NCI-H2029 treated with DMSO at 0.1 percent for 48 hours (cell line): ENCODE measurements at places on chromosomes 4 and X.

- DNase-seq: no peak
These were observed 249.6 kb downstream of the COL25A1 start for GRCh38 chr4:109052821-109053220.

- DNase-seq: no peak
These were observed 60.9 kb downstream of the NPY5R start for GRCh38 chr4:163404580-163404979.

DNA sequence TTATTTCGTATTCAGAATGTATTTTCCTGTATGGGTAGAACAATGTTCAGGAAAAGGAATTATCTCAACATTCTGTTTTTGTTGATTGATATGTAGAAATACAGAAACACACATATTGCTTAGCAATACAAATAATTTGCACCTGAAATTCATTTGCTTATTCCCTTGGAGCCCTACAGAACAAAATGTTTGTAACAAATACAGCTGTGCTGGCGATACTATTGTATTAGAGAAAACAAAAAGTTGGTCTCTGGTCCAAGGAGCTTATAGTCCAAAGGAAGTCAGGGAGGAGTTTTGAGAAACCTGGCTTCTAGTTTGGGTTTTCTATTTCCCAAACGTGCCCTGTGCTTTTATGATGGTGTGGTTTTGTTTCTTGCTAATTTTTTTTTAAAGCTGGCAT, 37.8 kb upstream of the CAPN6 start:
- DNase-seq: no peak

GRCh38 chr4:63211375-63211774, 1197.9 kb downstream of the TECRL start:
- DNase-seq: no peak

DNA sequence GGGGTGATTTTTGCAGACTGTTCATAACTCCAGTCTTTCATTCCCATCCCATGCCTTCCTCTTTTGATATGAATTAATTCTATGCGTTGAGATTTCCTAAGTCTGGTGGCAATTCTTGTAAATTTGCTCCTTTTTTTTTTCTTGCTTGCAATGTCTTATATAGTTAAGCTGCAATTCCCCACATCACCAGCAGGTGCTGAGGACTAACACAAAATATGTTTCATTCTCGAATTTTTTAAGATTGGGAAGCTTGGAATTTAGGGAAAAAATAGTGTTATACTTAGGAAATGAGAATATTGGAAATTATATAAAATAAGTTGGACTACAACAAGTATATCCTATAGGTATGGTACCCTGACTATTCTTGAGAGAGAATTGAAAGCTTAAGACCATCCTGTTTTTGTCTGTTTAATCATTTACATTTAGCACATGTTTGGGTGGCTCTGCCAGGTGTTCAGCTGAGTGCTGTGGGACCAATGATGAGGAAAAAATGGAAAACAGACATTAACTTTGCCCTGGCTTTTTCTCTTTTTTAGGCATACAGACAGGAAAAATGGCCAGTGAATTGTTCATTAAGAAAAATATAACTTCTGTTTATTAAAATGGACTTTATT, 30.2 kb downstream of the AFF2 start:
- DNase-seq: no peak

DNA sequence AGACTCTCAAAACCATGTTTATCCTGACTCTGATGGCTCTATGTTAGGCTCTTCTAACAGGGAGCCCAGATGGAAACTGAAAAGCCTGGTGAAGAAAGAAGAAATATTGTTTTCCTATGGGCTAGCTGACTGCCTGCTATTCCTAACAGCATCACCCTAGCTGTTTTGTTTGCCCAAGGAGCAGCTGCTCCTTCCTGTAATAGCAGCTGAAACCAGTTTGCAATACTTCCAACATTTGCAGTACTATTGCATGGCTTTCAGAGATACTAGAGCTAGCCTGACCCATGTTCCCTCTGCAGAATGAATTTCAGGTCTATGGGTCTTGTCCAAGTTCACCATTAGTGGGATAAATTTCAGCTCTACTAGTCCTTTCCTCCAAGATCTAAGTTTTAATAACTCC, 495.2 kb downstream of the INPP4B start:
- DNase-seq: peak; percentile 47
